Stimulated activated CD4-positive, alpha-beta T cell treated with anti-CD3 and anti-CD28 coated beads, Interleukin-1b, Interleukin-23, amount 100 ng/mL, for 1 hour (primary cell): ENCODE measurements at places on chromosomes 4 and X.

DNA sequence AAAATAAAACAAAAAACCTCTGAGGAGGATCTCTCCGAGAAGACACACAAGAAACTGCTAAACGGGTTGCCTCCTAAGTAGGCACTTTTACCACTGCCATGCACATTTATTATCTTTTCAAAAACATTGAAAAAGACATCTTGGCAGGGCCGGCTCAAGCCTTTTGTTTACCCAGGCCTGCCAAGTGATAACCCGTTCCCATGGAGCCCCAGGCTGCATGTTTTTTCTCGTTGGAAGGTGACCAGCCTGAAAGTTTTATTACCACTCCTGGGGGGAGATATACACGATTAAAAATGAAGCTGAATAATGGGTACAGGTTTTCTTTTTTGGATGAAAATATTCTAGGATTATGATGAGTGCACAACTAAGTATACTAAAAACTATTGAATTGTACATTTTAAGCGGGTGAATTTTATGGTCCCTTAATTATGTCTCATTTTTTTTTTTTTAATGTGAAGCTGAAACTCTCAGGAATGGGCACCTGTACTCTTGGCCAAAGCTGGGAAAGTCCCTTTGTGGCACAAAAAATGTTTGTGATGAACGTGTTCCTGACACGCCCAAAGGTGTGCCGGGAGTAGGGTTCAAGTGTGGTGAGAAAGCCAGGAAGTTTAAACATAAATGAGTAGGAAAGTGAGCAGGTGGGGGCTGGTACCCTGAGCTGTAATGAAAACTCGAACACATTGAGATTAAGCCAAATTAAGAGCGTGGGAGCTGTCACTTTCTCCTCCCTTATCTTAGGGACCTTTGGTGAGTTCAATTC lies 1.5 kb upstream of the MAP7D2 start:
- no peak for DNase-seq

GRCh38 chrX:65602221-65602560 lies 65.3 kb upstream of the MSN start:
- DNase-seq = no peak

DNA sequence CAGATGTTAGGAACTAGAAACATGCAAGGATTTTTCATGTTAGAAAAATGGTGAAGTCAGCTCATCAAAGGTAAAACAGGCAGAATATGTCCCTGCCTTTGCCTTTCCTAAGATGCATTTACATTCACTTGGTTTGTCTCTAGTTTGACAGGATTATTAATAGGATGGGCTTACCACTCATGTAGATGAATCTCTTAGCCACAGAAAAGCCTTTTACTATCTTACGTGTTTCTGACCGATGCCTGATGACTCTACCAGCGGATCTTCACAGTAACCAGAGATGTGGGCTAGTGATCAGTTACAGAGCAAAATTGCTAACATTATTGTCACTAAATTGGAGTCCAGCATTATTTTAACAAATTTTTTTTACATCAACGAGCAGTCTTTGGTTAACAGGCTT lies 187.6 kb downstream of the MAML3 start:
- no peak for DNase-seq

- no peak for DNase-seq
Measured at GRCh38 chr4:133263104-133263503, 114.0 kb downstream of the PCDH10 start.

DNA sequence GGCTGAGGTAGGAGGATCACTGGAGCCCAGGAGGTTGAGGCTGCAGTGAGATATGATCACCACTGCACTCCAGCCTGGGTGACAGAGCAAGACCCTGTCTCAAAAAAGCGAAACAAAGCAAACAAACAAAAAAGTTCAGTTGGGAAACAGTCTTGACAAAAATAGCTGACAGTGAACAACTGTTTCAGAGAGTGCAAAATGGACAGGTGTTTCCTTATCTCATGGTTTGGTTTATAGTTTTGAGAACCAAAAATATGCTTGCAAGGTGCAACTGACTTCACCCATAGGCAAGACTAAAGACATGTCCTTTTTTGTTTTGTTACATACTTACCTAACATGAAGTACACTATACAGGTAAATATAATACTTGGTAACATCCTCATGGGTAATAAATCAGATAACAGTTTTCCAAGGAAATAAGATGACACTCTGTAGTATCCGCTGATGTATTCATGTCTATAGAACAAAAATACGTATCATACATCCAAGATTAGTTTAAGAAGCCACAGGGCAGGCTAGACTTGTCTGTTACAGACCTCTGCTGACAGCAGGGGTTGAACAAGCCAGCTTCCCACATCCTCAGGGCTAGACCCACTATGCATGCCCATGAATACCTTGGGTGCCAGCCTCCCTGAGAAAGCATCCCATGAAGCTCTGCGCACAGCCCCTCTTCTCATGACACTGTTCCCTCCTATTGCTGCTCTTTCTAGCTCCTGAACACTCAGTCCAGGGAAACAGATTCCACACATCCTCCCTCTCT lies 59.3 kb downstream of the ABCG2 start:
- DNase-seq = no peak

DNA sequence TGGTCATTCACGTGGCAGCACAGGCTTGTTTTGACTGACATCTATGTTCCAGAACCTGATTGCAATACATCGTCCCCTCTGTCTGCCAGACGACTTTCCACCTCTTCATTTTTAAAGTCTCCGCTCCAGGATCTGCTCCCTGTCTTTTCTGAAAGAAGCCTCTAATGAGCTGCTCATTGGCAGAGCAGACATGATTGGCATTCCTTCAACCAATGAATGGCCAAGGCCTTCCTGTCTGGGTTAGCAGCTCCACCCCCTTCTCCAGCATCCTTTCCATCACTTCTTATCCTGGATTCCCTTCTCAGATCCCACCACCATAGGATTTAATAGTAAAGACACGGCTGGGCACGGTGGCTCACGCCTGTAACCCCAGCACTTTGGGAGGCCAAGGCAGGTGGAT lies 202.7 kb upstream of the KLF3 start:
- DNase-seq = no peak

DNA sequence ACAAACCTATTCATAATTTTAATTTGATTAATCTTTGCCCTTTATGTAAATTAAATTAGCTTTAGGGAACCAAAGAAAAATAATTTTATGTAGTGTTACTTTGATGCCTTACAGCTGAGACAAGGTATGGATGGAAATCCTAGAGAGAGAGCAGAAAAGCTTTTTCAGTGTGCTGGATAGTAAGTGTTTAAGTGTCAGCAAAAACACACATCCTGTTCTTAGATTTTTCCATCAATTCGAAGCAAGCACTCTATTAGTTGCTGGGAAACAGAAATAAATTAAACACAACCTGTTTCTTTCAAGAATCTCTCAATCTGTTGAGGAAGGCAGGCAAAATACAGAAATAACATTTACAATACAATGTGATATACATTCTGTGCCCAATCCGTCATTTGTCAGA lies 327.8 kb downstream of the GALNTL6 start:
- DNase-seq = no peak

DNA sequence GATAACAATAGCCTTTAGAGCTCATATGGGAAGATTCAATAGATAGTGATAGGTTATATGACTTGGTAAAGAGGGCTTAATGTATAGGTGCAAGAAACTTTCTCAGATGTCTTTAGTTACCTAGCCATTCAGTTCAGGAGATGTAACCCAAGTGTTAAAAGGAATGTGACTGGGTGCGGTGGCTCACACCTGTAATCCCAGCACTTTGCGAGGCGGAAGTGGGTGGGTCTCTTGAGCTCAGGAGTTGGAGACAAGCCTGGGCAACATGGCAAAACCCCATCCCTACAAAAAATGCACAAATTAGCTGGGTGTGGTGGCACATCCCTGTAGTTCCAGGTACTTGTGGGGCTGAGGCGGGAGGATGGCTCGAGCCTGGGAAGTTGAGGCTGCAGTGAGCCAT lies 7.9 kb downstream of the TET2 start:
- DNase-seq = no peak

- no peak for DNase-seq
Measured at GRCh38 chrX:6159468-6159867, 69.2 kb downstream of the NLGN4X start.

DNA sequence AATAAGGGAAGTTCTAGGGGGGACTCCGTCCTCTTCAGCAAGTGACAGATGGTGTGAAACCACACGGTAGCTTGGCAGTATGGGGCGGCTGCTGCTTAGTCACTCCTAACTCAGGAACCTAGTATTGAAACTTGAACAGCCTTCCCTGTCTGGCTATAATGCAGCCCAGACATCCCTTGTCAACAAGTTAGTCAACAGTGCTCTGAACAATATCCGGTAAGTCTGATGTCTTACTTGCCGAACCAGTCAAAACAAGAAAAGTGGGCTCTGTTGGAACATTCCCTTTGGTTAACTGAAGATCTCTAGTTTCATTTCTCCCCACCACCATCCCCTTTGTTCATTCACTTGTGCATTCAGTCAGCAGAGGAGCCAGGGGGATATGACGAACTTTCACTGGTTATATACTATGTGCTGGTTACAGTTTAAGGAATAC lies 18.7 kb upstream of the CXCL13 start:
- no peak for DNase-seq

DNA sequence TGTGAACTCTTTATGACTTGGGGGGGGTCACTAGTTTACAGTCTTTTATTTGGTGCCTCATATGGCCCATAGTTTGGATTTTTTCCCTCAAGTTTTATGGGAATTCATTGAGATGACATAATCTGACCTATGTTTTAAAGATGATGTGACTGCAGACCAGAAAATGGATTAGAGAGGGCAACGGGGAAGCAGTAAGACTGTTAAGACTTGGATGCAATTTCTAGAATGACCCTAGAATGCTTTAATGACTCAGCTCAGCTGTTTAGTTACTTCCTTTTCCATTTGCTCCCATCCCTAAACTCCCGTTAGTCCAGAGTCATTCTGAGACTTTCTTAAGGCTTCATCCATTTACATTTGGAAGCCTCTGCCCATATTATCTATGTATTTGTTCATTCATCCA lies 59.9 kb upstream of the PDGFRA start:
- DNase-seq = no peak

DNA sequence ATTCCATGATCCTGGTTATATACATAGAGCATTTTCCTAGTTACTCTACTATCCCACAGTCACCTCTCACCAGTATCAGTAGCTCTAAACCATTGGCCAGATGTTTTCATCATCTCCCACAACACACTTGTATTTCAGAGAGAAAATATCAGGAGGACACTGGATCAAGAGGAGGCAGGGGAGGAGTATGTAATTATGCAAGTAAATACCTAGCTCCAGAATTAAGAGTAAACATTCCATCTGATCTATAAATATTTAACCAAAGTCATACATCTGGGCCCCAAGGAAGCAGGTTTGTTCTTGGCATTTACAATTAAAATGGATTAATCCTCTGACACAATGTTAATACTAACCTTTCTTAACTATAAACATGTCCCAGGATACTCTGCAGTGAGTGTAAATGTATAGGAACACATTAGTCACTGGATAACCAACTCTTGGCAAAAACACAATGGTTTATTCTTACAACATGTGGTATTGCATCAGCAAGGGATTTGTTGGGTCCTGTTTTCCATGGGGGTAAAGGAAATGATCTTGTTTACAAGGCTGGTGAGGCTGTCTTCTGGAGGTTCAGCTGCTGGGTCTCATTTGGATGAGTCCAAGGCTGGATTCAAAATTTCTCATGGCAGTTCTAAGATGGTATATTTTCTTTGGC lies 170.1 kb downstream of the ATG4A start:
- DNase-seq = no peak

- DNase-seq = no peak
Measured at GRCh38 chrX:130071611-130072344, 38.5 kb downstream of the ELF4 start.

DNA sequence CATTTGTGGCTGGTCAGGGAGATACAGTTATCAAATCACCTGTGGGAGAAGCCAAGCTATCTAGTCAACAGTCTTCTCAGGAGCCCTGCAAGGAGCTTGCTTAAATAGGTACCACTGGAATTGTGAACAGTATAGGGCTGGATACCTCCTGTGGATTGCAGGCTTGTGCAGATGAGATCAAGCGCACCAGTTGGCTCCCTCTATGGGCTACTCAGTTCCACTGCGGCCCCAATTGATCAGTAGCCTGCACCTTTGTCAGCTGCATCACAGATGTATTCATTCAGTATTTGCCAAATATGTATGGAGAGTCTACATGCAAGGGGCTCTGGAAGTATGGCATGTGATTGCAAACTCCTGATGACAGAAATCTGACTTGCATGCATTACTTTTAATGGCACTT lies 28.6 kb downstream of the TEX13A start:
- no peak for DNase-seq

DNA sequence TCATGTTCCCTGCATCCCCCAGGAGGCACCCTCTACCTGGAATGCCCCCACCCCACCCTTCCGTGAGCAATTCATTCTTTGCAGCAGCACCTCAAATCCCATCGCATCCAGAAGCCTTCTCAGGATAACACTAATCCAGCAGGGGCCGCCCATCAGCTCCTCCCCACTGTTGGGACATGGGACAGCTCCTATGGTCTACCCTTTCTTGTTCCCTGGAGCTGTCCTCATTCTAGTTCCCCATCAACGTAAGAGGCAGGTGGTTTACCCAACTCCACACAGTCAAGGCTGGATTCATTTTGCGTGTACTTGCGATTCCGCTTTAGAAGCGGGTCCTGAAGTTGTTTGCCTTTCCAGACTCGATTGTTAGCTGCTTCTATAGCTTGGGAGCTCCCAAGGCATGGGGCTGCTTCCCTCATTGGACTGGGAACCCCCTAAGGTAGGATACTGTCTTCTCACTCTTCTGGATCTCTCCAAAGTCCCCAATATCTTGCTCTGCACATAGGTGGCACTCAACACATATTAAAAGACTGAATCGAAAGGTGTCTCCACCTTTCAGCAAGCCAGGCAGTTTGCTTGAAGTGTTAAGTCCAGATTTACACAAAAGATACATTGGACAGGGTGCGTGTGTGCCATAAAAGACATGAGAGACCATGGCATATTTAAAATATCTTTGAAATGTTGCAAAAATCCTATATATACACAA lies 942 bp upstream of the APLN start:
- DNase-seq = no peak

DNA sequence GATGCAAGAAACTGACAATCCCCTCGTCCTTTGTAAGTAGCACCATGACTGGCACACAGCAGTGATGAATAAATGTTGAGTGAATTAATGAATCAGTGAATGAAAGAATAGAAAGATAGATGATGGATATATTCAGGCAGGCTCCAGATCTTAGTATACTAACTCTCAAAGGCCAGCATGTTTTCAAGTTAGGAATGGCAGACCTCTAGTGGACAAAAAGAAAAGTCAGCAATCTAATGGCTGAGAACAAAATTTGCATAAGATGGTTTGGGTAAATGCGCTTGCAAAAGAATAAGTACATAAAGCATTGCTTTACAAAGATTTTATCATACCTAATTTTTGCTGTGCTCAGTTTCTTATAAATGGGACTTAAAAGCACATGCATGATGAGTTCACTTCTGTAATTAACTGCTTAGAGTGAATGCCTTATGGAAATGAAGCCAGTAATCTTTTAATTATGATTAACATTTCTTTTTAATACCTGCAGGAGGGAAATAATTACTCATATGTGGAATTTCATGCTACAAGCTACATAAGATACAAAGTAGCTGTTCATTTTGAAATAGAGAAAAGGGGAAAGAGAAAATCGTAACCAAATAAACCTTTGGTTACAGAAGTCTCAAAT lies 126.9 kb upstream of the GPRIN3 start:
- DNase-seq = no peak
